Stimulated activated CD4-positive, alpha-beta T cell treated with anti-CD3 and anti-CD28 coated beads, TNF-alpha, amount 100 ng/mL, for 48 hours (primary cell): ENCODE measurements at places on chromosomes 16 and 17.

DNA sequence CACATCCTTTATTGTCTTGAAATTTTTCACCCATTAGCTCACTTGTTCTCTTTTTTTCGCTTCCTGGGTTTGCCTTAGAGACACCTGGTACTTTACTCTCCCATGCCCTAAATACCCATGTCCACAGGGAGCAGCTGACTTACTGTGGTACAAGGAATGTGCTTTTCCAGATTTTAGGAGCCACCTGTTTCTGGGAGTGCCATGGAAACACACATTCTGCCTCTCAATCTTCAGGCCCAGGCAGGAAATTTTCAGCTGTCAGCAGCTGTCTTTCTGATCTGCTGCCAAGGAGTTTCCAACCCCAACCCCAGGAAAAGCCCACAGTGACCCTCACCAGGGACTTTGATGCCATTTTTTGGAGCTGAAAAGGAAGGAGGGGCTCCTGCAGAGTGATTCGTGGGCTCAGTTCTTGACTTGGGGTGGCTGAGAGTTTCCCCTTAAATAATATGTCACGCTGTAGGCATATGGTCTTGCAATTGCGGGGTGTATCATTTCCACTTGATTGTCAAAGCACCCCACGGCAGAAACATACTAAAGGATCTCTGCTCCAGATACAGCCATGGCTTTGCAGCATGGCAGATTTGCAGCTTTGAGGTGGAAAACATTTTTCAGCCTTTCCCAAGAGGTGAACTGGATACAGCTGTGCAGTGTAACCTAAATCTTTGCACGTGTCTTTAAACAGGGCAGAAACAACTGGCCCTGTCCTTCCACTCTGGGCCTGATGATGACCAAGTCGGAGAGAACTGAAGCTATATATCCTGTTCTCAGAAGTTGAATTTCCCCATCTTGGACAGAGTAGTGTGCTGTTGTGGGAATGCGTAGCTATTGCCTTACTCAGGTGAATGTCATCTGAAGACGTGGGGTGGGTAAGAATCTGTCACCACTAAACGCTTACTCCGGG, 19.2 kb downstream of the RBFOX1 start:
- no peak for DNase-seq

DNA sequence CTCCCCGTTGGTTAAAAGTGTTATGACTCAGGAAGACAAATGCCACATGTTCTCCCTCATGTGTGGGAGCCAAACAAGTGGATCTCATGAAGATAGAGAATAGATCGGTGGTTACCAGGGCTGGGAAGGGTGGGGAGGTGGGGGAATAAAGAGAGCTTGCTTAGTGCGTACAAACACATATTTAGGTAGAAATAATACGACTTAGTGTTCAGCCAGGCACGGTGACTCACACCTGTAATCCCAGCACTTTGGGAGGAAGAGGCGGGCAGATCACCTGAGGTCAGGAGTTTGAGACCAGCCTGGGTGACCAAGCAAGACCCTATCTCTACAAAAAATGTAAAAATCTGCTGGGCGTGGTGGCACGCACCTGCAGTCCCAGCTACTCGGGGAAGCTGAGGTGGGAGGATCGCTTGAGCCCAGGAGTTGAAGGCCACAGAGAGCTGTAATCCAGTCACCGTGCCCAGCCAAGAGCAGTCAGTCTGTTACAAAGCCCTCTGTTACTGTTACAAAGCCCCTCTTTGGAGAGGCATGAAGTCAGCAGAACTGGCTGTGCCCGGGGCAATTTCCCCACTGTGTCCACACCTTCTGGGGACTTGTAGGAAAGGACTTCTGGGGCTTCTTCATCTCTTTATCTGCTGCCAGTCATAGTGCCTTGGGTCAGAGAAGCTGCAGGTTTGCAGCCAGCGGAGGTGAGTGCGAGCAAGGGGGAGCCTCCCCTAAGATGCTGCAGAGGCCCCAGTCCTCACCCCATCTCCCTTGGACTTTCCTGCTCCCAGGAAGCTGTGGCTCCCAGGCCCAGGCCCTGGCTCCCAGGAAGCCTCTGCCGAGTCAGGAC, 4.3 kb upstream of the ALDH3A1 start:
- DNase-seq, result no peak

DNA sequence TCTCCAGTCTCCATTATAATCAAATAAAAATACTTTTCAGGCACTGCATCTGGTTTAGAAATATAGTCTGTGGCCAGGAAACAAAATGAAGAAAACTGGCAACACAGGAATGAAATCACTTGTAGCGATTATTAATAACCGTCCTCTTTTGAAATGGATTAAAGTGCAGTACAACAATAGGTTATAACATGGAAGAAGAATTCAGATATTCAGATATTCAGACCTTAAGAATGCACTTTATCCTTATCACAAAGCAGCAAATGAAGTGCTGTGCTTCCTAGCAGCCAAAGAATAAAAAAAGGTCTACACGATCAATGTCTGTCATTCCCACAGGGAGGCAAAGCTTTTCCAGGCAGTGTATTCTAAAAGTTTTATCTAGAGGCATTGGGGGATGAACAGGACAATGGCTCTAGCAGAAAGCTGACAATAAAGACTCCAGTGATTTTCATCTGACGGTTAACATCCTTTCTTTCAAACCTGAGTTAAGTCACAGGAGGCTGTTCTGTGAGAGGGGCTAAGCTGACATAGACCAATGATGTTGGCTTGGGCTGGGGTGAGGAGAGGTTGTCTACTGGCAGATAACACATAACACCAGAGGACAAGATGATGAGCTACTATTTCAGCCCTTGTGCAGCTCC, 259.2 kb downstream of the SLC39A11 start:
- DNase-seq, result no peak

DNA sequence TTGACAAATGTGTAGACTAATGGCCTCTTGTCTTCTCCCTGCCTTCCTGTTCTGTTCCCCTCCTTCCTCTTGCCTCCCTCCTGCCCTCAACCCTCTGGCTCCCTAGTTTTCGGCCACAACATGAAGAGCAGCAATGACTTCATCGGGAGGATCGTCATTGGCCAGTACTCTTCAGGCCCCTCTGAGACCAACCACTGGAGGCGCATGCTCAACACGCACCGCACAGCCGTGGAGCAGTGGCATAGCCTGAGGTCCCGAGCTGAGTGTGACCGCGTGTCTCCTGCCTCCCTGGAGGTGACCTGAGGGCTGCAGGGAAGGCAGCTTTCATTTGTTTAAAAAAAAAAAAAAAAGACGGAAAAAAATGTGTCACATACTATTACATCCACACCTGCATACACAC, 18.8 kb upstream of the CLEC19A start:
- no peak for DNase-seq

- DNase-seq, result no peak
These were observed 4.5 kb upstream of the TCAP start for GRCh38 chr17:39660397-39661385.

DNA sequence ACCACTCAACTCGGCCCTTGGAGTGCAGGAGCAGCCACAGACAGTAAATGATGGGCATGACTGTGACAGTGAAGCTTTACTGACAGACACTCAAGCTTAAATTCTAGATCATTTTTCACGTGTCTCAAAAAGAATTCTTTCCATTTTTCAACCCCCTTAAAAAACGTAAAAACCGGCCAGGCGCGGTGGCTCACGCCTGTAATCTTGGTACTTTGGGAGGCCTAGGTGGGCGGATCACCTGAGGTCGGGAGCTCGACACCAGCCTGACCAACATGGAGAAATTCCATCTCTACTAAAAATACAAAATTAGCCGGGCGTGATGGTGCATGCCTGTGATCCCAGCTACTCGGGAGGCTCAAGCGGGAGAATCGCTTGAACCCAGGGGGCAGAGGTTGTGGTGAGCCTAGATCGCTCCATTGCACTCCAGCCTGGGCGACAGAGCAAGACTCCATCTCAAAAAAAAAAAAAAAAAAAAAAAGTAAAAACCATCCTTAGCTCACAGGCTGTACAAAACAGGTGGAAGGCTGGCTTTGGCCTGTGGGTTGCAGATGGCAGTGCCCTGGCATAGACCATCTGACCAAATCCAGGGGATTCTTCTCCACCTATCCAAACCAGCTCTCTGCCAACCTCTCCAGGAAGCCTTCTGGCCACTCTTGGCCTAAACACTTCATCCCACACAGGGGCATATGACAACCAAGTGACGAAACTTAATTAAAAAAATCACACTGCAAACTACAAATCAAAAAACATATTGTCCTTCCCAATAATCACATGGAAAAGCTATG, 18.3 kb downstream of the TBC1D16 start:
- DNase-seq, result no peak

DNA sequence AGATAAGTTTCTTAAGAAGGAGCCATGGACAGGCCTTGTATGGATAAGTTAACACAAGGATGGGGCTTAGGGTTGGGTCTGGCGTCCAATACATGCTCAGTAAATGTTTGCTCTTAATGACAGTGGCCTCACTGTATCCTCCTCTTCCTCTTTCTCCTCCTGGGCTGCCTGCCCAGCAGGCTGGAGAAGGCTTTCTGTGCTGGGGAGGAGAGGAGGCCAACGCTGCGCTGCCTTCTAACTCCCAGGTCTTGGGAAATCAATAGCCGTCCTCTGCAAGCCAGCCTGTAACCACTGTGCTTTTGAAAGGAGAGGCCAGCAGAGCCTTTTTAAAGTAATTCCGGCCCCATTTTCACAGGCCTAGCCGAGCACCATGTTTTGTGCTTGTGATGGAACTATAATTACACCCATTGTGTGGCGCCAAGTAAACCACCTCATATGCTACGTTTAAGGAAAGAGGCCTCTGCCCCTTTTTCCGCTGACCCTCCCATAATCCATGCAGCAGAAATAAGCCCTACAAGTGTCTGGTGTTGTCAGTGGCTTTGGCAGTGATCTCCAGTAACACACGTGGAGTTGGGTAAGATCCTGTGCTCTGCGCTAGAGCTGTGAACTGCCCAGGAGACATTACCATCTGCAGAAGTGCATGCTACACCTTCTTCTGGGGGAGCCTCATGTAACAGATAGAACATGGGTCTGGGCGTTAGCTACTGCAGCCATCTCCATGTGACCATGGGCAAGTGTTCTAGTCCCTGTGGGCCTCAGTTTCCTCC, 368.2 kb downstream of the SNX29 start:
- DNase-seq, result no peak

GRCh38 chr17:2594722-2595599, 1.5 kb downstream of the PAFAH1B1 start:
- DNase-seq, result no peak

- no peak for DNase-seq
These were observed 709 bp upstream of the ZNF764 start for GRCh38 chr16:30558789-30559377.

GRCh38 chr17:17084317-17084835, 42.1 kb downstream of the MPRIP start:
- no peak for DNase-seq

DNA sequence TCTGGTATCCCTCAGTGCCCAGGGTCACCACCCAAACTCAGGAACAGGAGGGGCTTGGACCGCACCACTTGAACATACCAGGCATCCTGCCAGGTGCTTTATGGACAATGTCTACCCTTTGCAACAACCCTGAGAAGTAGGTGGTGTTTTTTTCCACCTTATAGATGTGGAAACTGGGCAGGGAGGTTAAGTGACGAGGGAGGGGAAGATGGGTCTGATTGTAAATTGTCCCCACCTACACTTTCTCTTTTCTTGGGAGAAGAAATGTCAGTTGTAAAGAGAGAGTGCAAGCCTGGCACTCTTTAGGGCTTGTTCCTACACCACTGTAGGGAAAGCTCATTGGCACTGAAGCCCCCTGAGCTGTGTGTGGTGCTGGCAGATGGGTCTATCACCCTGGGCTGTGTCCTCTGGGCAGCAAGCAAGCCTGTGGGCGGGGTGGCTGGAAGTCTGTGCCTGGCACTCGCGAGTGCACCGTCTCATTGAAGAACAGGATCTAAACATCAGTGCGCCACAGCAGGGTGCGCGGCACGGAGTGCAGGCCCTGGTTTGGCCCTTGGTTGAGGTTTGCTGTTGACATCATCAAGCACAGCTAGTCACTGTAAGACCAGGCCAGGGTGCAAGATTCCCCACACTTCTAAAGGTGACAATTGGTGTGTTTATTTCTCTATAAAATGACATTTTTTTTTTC, 15.1 kb downstream of the NOD2 start:
- peak; percentile 43 for DNase-seq

DNA sequence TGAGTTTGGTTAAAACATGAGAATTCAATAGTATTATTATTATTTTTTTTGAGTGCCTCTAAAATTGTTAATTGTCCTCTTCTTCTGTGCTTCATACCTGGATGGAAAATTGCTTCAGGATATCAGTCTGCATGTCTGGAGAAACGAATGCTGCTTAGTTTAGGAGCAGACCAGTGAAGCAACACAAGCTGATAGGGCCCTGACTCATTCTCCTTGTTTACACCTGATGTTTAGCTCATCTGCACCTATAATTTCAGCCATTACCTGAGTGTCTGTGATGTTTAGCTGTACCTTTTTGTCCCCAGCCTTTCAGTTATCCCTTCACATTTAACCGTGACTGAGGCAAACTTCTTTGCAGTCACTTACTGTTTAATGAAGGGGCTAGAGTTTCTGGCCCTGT, 14.8 kb downstream of the SNTB2 start:
- no peak for DNase-seq

DNA sequence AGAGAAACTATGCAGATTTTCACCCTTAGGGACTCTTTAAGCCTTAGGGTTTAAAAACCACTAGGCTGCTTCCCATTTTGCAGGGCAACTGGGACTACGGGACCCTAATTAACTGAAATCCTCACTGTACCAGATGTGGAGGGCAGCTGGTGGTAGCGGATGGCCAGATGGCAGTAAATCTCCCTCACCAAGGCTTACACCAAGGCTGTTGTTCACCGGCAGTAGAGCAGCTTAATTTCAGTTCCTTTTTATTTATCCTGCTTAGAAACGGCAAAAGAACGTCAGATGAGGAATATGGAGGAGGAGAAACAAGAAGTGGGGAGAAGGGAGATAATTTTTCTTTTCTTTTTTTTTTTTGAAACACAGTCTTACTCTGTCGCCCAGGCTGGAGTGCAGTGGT, 6.5 kb downstream of the ABHD15 start:
- DNase-seq, result no peak

DNA sequence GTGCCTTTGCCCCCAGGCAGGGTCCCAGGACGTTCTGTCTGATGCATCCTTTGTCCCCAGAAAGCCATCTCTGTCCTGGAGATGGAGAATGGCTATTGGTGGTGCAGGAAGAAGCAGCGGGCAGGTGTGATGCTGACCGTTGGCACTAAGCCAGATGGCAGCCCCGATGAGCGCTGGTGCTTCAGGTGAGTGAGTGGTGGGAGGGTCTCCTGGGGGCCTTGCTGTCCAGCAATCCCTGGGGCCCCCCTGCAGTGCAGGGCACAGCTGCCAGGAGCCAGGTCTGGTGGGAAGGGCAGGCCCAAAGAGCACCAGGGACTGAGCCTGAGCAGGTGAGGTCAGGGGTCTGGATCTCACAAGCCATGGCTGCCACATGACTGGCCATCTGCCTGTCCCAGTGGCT, 18.1 kb downstream of the TRPV2 start:
- DNase-seq, result no peak

- DNase-seq, result no peak
These were observed 14.2 kb upstream of the MPHOSPH6 start for GRCh38 chr16:82184213-82184612.

GRCh38 chr17:31596382-31597323, 205.2 kb downstream of the RAB11FIP4 start:
- no peak for DNase-seq

GRCh38 chr16:14296663-14297062, 225.5 kb downstream of the MRTFB start:
- DNase-seq, result no peak

- DNase-seq, result no peak
These were observed 10.5 kb downstream of the SRL start for GRCh38 chr16:4231367-4231766.

- no peak for DNase-seq
These were observed 4.8 kb downstream of the SPATA2L start for GRCh38 chr16:89696670-89697128.

GRCh38 chr16:27748868-27749546, 199.1 kb downstream of the KATNIP start:
- peak; percentile 1 for DNase-seq

- DNase-seq, result no peak
These were observed 24.0 kb downstream of the IL21R start for GRCh38 chr16:27425961-27426360.
